ENCODE measurements at places on chromosomes 1 and 21.

DNA sequence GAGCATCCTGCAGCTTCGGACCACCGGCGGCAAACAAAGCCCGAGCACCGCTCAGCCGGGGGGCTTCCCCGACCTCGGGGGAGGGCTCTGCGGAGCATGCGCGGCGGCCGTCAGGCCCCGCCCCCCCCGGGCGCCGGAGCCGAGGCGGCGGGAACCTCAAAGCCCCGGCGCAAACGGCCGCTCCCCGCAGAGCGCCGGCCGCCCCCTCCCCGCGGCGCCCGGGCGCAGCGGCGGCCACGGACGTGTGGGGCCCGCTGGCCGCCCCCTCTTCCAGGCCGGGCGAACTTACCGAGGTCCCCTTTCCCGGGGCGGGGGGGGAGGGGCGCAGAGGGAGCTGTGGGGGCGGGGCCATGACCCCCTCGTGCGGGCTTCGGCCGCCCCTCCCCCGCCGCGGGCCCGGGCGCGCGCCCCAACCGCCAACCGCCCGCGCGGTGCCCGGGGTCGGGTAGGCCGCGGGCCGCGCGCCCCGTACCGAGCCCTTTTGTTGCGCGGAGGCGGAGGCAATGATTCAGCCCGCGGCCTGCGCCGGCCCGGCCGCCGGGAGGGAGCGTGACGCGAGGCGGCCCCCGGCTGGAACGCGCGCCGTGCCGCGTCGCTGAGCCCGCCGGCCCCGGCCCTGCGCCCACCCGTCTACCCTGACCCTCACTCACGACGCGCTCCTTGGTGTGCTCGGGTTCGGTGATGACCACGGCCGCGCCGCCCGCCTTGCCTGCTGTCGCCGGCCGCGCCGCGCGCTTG lies 1.7 kb downstream of the RCC2 start:
- DNase-seq = peak; percentile 52

DNA sequence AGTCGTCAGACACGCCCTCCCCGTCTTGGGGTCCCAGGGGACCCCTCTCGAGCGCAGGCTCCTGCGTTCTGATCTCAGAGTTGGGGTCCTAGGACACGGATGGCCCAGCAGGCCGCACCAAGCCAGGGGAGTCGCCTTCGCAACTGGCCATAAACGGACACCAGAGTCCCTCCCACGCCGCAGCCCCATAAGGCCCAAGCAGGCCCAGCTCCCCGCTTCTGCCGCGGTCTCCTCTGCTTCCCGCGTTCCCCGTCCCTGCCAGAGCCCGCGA lies 633 bp downstream of the DMRTA2 start:
- DNase-seq = no peak

DNA sequence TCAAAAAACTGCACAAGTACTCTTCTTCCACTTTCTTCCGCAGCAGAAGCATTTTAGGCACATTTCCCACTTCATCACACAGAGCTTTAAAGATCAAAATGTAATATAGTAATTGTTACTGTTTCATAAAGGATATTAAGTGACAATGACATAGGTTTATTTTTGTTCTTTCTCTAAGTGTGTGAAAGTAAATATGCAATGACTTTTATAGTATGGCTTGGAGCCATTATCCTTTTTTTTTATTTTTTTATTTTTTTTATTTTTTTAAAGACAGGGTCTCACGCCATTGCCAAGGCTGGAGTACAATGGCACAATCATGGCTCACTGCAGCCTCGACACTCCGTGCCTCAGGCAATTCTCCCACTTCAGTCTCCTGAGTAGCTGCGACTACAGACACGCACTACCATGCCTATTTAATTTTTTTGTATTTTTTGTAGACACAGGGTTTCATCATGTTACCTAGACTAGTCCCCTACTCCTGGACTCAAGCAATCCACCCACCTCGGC lies 7.0 kb downstream of the TRIM33 start:
- DNase-seq = no peak

GRCh38 chr1:8437347-8437746 lies 119.4 kb downstream of the SLC45A1 start:
- no peak for DNase-seq

- no peak for DNase-seq
These were observed 17.4 kb downstream of the ZZZ3 start for GRCh38 chr1:77664939-77665516.

GRCh38 chr1:17502326-17502778 lies 37.1 kb upstream of the ARHGEF10L start:
- DNase-seq = peak; percentile 86

GRCh38 chr1:101227837-101228236 lies 9.0 kb upstream of the S1PR1 start:
- DNase-seq = no peak

- no peak for DNase-seq
These were observed 71.1 kb downstream of the SAMSN1 start for GRCh38 chr21:14474995-14475394.

DNA sequence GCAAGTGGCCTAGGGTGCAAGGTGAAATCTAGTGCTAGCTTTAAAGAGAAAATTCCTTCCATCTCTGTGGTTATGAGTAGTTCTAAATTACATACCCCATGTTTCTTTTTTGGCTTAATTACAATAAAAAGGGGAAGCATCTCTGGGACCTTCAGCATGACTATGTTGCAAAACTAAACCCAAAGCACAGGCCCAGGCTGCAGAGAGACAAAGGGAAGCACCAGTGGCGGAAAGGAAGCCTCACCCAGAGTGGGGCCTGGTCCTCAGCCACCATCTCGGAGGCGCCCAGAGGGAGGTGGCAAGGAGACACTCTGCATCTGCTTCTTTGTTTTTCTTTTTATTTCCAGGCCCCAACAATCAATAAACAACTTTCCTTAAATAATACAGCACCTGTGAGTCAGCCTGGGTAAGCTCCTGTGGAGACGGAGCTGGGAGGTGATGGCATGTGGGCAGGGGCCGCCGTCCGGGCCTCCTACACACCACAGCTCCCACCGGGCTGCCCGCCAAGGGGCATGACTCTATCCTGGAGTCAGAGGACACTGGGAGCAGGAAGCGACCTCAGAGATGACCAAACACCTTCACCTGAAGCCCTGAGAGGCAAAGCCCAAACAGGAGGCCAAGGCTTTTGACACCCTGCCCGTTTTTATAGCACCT lies 21.7 kb downstream of the ITPKB start:
- DNase-seq = no peak

DNA sequence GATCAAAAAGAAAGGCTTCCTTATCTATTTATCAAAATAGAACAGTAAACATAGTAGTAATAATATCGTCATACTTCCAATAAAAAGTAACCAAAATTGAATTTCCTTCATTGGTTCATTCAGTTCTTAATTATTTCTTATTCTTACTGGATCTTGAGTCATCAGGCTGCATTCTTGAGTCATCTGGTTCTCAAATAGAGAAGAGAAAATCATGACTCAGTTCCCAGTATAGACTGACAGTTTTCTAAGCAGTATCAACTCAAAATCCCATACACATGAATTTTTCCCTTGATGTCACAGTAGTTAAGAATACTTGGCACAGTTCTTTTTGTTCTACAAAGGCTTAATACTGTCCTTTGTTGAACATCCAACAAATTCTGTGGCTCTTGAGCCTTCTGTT lies 626.9 kb upstream of the ADGRL4 start:
- DNase-seq = peak; percentile 77

DNA sequence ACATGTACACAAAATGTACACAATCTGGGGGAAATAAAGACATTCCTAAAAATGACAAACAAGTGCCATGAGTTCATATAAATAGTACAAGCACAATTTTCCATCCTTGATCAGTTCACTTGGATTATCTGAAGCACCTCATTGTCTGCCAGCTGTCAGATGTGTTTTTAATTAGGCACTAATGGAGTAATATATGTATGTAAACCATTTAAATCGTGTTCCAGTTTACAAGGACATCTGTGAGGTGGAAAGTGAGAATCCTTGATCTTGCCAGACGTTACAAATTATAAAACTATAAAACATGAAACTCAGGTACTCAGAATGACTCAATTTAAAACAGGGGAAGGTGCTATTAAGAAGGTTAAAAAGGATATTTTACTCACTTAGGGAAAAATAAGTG lies 1312.2 kb downstream of the PLA2G4A start:
- no peak for DNase-seq

- peak; percentile 43 for DNase-seq
These were observed 133.5 kb downstream of the CLIC6 start for GRCh38 chr21:34802180-34802899.

- peak; percentile 9 for DNase-seq
These were observed 43.9 kb downstream of the ABCG1 start for GRCh38 chr21:42262831-42263231.

DNA sequence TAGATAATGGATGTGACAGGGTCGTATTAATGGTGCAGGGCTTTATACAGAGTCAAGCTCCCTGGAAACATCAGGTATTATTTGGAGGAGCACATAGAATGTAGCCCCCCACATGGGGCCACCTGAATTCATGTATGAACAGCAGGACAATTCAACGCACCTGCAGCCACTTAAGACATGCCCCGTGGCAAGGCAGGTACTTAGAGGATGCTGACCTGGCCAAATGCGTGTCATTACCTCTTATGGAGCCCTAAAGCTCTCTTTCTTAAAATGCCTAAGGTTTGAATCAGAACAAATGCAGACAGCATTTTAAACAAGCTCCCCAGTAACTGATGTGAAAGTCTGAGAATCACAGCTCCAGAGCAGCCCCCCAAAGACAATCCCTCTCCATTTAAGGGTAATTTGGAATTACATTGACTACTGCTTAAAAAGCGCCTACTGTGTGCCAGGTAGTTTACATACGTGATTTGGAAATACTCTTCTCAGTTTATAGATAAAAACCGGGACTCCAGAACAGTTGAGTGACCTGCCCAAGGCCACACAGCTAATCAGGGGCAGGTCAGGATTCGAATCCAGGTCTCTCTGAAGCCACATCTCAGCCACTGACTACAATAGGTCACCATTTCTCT lies 71.0 kb upstream of the KLHDC7A start:
- DNase-seq = no peak

- peak; percentile 84 for DNase-seq
These were observed 656.4 kb downstream of the LTN1 start for GRCh38 chr21:28336314-28336713.

DNA sequence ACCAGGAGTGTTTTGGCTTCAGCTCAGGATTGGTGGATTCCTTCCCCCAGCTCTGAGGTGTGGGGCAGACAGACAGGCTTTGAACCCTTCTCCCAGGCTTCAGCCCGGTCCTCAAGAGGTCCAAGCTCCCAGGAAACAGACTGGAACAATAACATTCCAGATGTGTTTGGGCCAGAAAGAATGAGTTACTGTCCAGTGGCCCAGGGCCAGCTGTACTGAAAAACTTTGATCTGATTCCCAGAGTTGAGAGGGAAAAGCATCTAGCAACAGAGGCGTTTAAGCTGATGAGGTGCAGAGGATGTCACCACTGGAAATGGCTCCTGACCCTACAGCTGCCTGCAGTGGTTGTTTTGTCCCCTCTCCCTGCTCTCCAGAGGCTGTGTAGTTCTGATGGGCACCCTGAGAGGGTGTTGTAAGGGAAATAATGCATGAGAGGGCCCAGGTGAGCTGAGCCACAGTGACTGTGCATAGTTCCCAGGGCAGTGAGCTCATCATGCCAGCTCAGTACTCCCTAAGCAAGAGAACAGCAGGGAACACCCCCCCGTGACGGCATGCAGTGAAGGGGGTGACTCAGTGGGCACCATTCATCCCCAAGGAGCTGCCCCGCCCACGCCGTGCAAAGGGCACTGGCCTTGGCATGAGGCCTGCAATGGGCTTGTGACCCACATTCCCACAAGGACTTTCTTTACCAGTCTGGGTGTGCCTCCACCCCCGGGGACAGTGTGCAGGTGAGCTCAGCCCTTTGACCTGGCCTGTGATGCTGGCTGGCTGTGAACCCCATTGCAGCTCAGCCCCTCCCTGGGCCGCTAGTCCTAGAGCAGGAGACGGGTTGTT lies 13.8 kb upstream of the SFN start:
- DNase-seq = peak; percentile 83

GRCh38 chr1:189500778-189501177 lies 976.9 kb downstream of the BRINP3 start:
- no peak for DNase-seq

- no peak for DNase-seq
These were observed 981.2 kb downstream of the TTLL7 start for GRCh38 chr1:83017701-83018100.

- peak; percentile 8 for DNase-seq
These were observed 57.2 kb upstream of the C1orf185 start for GRCh38 chr1:51044834-51045233.

DNA sequence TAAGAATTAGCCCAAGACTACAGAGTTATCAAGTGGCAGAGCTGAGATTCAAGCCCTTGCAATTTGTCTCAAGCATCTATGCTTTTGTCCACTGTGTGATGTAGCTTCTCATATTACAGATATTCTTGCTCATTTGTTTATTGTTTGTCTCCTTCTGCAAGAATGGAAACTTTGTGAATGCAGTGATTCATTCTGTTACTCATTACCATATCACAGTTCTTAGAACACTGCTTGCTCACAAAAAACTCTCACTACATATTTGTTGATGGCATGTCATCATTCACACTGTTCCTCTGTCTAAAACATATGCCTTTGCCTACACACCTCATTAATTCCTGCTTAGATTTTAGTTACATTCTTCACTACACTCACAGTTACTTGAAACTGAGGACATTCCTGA lies 1198.9 kb downstream of the PLA2G4A start:
- peak; percentile 82 for DNase-seq
